ENCODE measurements at places on chromosomes 12 and 14. TPM values are rescaled to one million over a fixed set of nuclear protein-coding genes. Genes with fewer than 3 reads are reported as not detected.

Gene IFNG-AS1
- total RNA-seq, result not detected

DNA sequence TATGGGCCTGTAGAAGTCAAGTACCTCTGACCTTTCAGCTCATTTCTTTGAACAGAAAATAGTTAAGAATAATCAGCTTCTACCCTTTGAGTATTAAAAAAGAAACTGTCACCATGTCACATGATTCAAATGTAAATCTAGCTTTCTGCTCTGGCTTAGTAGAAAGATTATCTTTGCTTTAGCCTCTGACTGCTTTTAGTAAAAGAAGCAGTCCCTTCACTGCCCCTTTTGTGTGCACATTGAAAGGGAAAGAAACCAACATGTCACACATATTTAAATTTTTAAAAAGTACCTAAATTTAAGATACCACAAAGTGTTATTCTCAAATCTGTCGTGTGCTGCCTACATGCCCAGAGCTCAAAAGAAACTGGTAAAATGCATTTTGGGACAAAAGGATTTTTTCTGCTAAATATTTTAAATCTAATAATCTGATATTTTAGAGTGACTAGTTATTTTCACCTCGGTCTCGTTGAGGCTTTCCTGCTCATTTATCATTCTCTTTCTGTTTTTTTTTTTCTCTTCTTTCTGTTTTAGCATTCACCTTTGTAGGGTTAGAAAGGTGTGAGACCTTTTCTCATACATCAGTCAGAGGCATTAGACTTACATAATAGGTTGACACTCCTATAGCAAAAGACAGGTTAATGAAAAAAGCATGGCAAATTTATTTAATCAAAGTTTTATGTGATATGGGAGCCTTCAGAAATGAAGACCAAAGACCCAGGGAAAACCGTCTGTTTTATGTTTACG is 41.3 kb downstream of the SLC16A7 start:
- no peaks in the 10 kb centered on the region for H3K27me3 ChIP-seq
- H3K4me3 ChIP-seq, result no peak overlapping the region
- no peak overlapping the region for H3K27ac ChIP-seq

DNA sequence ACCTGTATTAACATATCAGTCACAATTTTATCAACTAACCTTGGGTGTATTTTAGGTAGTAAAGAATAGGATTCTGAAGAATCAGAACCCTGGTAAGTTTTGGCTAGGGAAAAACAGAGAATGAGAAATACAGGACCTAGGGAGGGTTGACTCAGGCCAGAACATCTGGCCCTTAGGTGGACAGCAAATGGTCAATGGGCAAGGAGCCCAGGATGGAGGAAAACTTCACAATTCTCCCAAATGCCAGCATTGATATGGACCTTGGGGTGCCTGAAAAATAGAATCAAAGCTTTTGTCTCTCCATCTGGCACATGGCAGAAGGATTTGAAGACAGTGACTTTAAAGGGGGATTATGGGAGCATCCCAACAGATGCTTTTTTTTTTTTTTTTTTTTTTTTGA is 32.7 kb upstream of the PRPF39 start:
- no peak for DNase-seq
- H3K4me3 ChIP-seq, result no peak overlapping the region
- no peaks in the 10 kb centered on the region for H3K36me3 ChIP-seq
- H3K4me1 ChIP-seq, result no peaks in the 10 kb centered on the region
- no peaks in the 10 kb centered on the region for H3K27me3 ChIP-seq
- no peak overlapping the region for H3K27ac ChIP-seq

GRCh38 chr12:115823635-115824034 is 453.9 kb downstream of the MED13L start:
- H3K27ac ChIP-seq, result peak overlapping the region; percentile 21
- no peaks in the 10 kb centered on the region for H3K36me3 ChIP-seq
- no peak overlapping the region for H3K4me3 ChIP-seq
- no peak for DNase-seq
- peaks cover 3% of the 10 kb centered on the region for H3K4me1 ChIP-seq
- no peaks in the 10 kb centered on the region for H3K27me3 ChIP-seq

Gene TAS2R9
- not detected for total RNA-seq

DNA sequence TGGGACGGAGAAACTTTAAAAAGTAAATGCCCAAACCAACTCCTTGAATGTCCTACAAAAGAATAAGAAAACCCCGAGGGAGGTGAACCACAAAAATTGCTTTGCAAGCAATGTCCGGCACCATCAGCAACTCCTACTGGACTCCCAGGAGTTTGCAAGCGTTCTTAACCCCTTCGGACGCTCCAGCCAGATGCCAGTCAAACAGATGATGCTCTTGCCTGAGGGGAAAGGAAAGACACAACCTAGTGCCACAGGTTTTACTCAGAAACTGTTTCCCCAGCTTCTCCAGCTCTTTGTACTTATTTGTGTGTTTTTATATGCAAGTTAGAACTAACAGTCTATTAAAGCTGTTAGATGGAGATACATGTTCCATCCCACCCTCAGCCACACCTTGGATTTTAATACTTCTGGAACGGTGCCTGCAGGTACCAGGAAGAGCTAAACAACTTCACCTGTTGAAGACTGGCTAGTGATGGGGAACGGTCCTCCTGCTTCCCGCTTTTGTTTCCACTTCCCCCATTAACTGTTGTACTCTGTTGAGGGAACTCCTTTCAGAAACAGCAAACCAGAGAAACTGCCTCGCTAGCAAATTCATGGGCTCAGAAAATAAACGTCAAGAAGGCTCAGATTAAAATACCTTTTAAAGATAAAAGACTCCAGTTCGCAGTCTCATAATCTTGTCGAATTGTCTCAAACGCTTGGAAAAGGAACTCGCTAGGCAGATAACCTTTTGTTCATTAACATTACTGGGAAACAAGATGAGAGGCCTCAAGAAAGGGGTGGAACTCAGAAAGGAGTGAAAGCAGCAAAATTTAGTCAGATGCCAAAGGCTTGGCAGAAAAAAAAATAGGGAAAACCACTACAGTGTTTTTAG is 1.1 kb upstream of the FERMT2 start:
- peak overlapping the region; percentile 76 for H3K4me3 ChIP-seq
- peaks cover 12% of the 10 kb centered on the region for H3K4me1 ChIP-seq
- H3K36me3 ChIP-seq, result no peaks in the 10 kb centered on the region
- H3K27ac ChIP-seq, result peak overlapping the region; percentile 99
- peak; percentile 77 for DNase-seq

DNA sequence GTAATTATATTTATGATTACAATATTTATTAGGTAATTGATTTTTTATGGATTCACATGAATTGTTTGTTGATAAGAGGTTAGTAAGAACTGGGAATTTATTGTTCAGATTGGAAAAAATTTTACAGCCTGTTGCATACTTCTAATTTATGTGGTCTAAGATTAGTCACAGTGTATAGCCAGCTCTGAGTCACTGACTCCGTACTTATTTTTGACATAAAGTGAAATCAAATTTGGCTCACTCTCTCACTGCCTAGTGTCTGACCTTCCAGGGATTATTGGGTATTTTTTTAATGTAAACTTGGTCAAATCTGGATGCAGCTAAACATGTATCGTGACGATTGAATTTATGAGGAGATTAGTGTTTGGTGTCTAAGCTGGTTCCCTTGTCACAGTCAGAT is 109.3 kb downstream of the PTPRQ start:
- no peaks in the 10 kb centered on the region for H3K36me3 ChIP-seq
- no peak overlapping the region for H3K27ac ChIP-seq
- no peaks in the 10 kb centered on the region for H3K4me1 ChIP-seq

DNA sequence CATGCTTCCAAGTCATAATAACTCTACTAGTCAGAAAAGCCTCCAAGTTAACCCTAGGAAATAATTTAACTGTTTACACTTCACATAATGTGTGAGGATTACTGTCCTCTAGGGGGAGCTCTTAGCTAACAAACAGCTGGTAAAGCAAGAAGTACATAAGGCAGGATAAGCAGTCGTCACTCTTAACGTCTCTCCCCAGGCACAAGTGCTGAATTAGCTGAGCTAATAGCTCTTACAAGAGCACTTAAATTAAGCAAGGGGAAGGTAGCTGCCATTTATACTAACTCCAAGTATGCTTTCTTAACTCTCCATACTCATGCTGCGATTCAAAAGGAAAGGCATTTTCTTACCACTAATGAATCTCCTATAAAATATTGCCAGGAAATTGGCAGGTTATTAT is 79.3 kb upstream of the TSPAN11 start:
- no peak overlapping the region for H3K4me3 ChIP-seq
- H3K36me3 ChIP-seq, result no peaks in the 10 kb centered on the region
- H3K27ac ChIP-seq, result no peak overlapping the region
- H3K4me1 ChIP-seq, result no peaks in the 10 kb centered on the region
- peak; percentile 77 for DNase-seq
- no peaks in the 10 kb centered on the region for H3K27me3 ChIP-seq

DNA sequence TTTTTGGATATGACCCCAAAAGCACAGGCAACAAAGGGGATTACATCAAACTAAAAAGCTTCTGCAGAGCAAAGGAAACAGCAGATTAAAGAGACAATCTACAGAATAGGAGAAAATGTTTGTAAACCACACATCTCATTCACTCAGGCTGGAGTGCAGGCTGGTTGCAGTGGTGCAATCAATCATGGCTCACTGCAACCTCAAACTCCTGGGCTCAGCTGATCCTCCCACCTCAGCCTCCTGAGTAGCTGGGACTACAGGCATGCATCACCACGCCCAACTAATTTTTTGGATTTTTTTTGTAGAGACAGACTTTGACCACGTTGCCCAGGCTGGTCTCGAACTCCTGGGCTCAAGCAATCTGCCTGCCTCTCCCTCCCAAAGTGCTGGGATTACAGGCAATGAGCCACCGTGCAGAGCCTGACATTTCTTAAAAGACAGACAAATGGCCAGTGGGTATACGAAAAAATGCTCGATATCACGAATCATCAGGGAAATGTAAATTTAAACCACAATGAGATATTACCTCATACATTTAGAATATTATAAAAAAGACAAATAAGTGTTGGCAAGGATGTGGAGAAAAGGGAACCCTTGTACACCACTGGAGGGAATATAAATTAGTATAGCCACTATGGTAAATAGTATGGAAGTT is 9.8 kb downstream of the NCKAP5L start:
- DNase-seq, result no peak
- no peaks in the 10 kb centered on the region for H3K27me3 ChIP-seq
- H3K4me3 ChIP-seq, result no peak overlapping the region
- no peaks in the 10 kb centered on the region for H3K4me1 ChIP-seq

Gene PLBD1
- 20.8 TPM for total RNA-seq
